Naive thymus-derived CD4-positive, alpha-beta T cell (primary cell): ENCODE measurements at places on chromosomes 2 and 18.

DNA sequence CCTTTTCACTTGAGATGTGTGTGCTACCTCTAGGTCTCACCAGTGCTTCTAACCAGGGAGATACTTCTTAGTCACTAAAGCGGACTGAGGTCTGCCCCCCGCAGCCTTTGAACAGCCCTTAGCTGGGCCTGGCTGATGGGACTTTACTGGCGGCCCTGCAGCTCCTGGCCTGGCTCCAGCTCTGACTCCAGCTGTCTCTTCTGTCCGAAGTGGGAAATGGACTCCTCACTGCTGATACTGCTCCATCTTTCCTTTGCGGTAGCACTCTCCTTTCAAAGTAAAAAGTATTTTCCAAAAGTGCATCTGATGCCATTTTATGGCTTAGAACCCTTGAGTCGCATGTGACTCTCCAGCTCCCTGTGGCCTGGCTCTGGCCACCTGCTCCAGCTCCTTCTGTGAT, 64.5 kb downstream of the ATP9B start:
- H3K27ac ChIP-seq = no peak overlapping the region
- H3K4me3 ChIP-seq = no peak overlapping the region
- no peak for DNase-seq
- no peaks in the 10 kb centered on the region for H3K36me3 ChIP-seq
- no peaks in the 10 kb centered on the region for H3K27me3 ChIP-seq

- H3K4me1 ChIP-seq = no peaks in the 10 kb centered on the region
- H3K27ac ChIP-seq = no peak overlapping the region
- no peaks in the 10 kb centered on the region for H3K36me3 ChIP-seq
Measured at GRCh38 chr2:112618383-112618782, 27.4 kb upstream of the SLC20A1 start.

- no peaks in the 10 kb centered on the region for H3K36me3 ChIP-seq
- H3K27me3 ChIP-seq = no peaks in the 10 kb centered on the region
- DNase-seq = no peak
- H3K4me3 ChIP-seq = no peak overlapping the region
- no peak overlapping the region for H3K27ac ChIP-seq
Measured at GRCh38 chr2:40957508-40957907, 505.6 kb upstream of the SLC8A1 start.

- H3K4me1 ChIP-seq = peaks cover 67% of the 10 kb centered on the region
- no peaks in the 10 kb centered on the region for H3K36me3 ChIP-seq
Measured at GRCh38 chr18:77096936-77097886, 35.4 kb downstream of the MBP start.

GRCh38 chr2:124534028-124534427, 508.9 kb downstream of the CNTNAP5 start:
- DNase-seq = no peak
- H3K4me3 ChIP-seq = no peak overlapping the region
- no peaks in the 10 kb centered on the region for H3K4me1 ChIP-seq
- H3K27ac ChIP-seq = no peak overlapping the region

GRCh38 chr2:158041400-158041799, 60.3 kb upstream of the UPP2 start:
- H3K4me3 ChIP-seq = no peak overlapping the region
- H3K27ac ChIP-seq = no peak overlapping the region
- no peak for DNase-seq

- no peak for DNase-seq
- no peaks in the 10 kb centered on the region for H3K27me3 ChIP-seq
- H3K4me3 ChIP-seq = no peak overlapping the region
- H3K4me1 ChIP-seq = peaks cover 11% of the 10 kb centered on the region
- H3K27ac ChIP-seq = no peak overlapping the region
- no peaks in the 10 kb centered on the region for H3K36me3 ChIP-seq
Measured at GRCh38 chr2:9655441-9656269, 24.9 kb upstream of the YWHAQ start.
